ENCODE measurements at places on chromosomes 6 and 20. TPM values are rescaled to one million over a fixed set of nuclear protein-coding genes. Genes with fewer than 3 reads are reported as not detected.

Gene AURKA
- 25.6 TPM for total RNA-seq

DNA sequence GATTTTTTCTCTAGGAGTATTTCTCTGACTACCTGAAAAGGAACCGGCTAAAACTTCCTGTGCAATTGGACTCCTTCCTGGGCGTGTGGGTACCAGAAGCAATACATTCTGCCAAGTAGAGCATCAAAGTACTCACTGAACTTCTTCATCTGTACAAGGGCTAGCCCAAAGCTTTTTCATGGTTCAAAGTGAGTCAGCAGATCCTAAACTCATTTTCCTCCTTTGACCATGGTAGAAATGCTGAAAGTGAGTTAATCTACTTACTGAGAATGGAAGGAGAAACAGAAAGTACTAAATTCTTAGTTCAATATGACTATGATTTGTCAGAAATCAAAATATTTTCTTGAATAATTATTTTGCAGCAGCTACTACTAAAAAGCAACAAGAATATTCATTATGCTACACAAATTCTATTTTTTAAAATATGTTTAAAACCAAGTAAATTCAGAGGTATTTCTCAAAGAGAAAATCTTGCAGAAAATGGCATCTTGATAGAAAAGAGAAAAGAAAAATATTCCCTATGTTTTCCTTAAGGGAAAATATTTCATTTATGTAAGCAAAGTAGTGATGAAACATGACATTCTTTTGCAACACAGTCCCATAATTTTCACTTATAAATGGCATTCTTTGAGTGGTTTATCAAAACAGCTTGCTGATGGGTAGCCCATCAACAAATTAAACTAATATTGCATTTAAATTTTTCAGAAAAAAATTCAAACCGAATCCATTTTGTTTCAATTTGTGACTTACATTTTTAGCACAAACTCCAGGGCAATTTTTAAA, 3.7 kb upstream of the BEND6 start:
- H3K4me1 ChIP-seq = no peaks in the 10 kb centered on the region
- H3K27ac ChIP-seq = no peak overlapping the region
- H3K27me3 ChIP-seq = peaks cover 18% of the 10 kb centered on the region
- H3K36me3 ChIP-seq = no peaks in the 10 kb centered on the region
- DNase-seq = no peak

- H3K36me3 ChIP-seq = no peaks in the 10 kb centered on the region
- peak overlapping the region; percentile 55 for H3K27ac ChIP-seq
- H3K27me3 ChIP-seq = no peaks in the 10 kb centered on the region
- peak overlapping the region; percentile 78 for H3K4me3 ChIP-seq
- peak; percentile 77 for DNase-seq
- H3K4me1 ChIP-seq = peaks cover 6% of the 10 kb centered on the region
These were observed 1.1 kb downstream of the SLC22A23 start for GRCh38 chr6:3455569-3456394.

GRCh38 chr20:57439432-57439831, 48.2 kb downstream of the RBM38 start:
- no peak overlapping the region for H3K4me3 ChIP-seq
- peak overlapping the region; percentile 55 for H3K27ac ChIP-seq
- H3K27me3 ChIP-seq = no peaks in the 10 kb centered on the region
- peak; percentile 61 for DNase-seq
- peaks cover 9% of the 10 kb centered on the region for H3K4me1 ChIP-seq
- H3K36me3 ChIP-seq = no peaks in the 10 kb centered on the region

DNA sequence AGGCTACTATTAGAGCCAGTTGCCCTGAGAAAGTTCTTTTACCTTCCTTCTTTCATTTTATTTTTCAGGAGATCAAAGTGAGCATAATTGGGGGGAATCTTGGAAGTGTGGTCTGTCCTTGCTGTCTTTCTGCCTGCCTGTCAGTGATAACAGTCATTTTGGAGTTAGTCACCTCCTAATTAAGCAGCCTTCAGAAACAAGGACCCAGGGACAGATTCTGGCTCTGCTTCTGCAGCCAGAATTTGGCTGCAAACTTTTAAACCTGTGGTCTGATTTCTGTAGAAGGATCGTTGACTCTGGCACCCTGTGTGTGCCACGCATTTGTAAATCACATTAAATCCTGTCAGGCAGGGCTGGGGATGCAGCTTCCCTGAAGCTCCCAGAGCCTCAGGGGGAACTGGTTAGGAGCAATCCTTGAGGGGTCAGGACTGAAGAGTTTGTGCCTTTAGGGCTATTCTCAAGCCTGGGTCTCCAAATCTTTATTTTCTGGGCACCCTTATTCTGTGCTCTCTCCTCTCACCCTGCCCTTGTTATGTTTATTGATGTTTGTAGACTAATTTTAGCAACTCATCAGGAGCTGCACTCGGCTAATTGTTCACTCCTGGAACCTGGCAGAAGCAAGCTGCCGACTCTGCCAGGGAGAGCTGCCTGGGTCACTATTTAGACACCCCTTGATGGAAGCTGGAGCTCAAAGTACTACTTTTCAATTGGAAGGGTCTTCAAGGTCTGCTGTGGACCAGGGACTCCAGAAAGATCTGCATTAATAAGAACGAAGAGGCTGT, 6.8 kb downstream of the NOX3 start:
- H3K4me3 ChIP-seq = no peak overlapping the region
- no peak overlapping the region for H3K27ac ChIP-seq
- DNase-seq = no peak

Gene SPATA25
- total RNA-seq = 1.5 TPM

Gene AGER
- total RNA-seq = 4.1 TPM

DNA sequence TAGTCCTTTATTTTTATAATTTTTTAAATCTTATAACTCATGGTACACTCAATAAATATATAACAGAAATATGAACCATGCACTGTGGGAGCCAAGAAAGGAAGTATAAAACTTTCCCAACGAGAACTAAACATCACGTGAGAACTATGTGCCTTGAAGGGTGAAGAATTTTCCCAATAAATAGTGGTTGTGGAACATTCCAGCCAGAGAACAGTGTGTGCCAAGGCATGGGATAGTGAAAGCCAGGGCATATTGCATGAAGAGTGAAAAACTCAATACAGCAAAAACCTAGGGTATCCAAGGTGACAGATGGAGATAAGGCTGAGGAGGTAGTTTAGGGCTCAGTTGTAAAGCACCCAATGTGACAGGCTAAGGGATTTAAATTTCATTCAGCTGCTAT, 86.1 kb downstream of the SIM1 start:
- H3K27ac ChIP-seq = no peak overlapping the region
- no peaks in the 10 kb centered on the region for H3K4me1 ChIP-seq
- no peaks in the 10 kb centered on the region for H3K36me3 ChIP-seq
- no peak overlapping the region for H3K4me3 ChIP-seq
- DNase-seq = no peak

GRCh38 chr6:45739058-45739457, 276.6 kb downstream of the CLIC5 start:
- no peak overlapping the region for H3K4me3 ChIP-seq
- H3K36me3 ChIP-seq = no peaks in the 10 kb centered on the region
- H3K27ac ChIP-seq = no peak overlapping the region
- DNase-seq = no peak
- H3K27me3 ChIP-seq = no peaks in the 10 kb centered on the region

DNA sequence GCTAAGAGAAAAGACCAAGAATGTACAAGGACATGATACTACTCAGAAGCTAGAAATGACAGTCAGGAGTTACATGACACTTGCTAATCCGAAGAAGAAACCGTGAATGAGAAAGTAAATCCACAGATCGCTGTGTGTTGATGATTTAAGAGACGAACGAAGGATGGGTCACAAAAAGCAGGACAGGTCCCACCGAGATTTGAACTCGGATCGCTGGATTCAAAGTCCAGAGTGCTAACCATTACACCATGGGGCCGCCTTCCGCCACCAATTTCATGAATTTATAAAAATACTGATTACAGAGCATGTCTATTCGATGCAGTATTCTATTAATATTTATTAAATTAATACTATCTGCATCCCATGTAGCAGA, 54.0 kb upstream of the BTN3A2 start:
- H3K36me3 ChIP-seq = no peaks in the 10 kb centered on the region
- no peaks in the 10 kb centered on the region for H3K27me3 ChIP-seq
- H3K4me1 ChIP-seq = no peaks in the 10 kb centered on the region
- H3K4me3 ChIP-seq = no peak overlapping the region
- no peak overlapping the region for H3K27ac ChIP-seq

DNA sequence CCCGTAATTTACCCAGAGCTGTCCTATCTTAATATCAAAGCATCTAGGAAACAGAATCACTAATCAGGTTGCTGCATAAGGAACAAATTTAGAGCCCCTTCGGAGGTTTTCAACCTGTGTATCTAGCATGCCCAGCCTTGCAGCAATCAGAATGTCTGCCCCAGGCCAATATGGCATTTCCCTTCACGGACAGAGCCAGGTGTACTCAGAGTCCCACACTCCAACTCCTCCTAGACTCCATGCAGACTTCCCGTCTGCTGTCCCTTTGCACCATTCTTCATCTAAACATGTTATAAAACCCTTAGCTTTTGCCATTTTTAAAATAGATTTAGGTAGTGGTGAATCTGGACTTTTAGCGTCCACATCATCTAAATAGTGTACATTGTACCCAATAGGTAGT, 61.0 kb downstream of the ZHX3 start:
- no peak for DNase-seq
- H3K27me3 ChIP-seq = no peaks in the 10 kb centered on the region
- no peaks in the 10 kb centered on the region for H3K4me1 ChIP-seq
- no peak overlapping the region for H3K27ac ChIP-seq
- no peak overlapping the region for H3K4me3 ChIP-seq

- H3K27me3 ChIP-seq = no peaks in the 10 kb centered on the region
- no peaks in the 10 kb centered on the region for H3K36me3 ChIP-seq
- DNase-seq = no peak
These were observed 119.0 kb upstream of the SGK1 start for GRCh38 chr6:134436950-134437349.

Gene BEND6
- total RNA-seq = 0.61 TPM

DNA sequence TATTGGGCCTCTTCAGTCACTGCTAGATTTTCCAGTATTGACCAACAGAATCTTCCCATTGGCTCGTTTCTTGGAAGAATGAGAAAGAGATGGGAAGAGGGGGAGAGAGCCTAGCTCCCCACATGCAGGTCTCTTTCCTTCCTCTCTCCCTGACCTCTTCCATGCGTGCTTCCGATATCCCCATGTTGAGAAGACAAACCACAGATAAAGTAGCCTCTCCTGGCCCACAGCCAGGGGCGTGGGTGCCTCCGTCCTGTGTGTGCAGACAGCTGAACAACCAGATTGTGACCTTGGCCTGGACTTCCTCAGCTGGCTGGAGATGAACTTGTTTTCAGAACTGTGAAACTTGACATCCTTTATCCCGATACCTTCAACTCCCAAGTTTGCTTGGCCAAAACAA, 71.0 kb downstream of the EDN3 start:
- H3K4me1 ChIP-seq = no peaks in the 10 kb centered on the region
- no peak overlapping the region for H3K27ac ChIP-seq
- no peak for DNase-seq
- no peaks in the 10 kb centered on the region for H3K27me3 ChIP-seq
- H3K4me3 ChIP-seq = no peak overlapping the region

Gene CAPN11
- total RNA-seq = not detected

DNA sequence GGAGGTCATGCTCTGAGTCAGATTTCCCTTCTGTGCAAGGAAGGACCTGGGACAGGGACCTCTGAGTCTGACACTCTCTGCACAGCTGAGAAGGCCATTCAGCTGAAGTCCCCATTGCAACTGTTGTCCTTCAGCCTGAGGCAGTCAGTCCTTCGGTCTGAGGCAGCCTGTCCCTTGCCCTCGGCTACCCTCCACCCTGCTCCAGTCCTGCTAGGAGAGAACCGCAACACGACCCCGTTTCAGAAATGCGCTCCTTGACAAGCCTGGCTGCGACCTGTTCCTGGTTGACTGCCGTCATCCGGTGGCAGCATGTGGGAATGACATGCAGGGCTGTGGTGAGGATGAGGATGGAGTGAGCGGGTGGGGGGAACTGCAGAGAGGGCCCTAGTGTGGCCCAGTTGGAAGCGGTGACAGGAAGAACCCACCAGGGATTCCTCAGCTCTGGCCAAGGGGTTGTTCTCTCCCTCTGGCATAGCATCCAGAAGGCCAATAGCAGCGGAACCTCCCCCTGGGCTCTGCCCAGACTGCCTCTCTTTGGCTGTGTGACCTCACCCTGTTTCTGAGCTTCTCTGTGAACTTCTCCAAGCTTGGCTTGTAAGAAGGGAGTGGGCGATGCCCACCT, 40.3 kb upstream of the ANGPT4 start:
- no peaks in the 10 kb centered on the region for H3K4me1 ChIP-seq
- peak; percentile 68 for DNase-seq
- H3K27me3 ChIP-seq = no peaks in the 10 kb centered on the region
- H3K27ac ChIP-seq = no peak overlapping the region
- no peaks in the 10 kb centered on the region for H3K36me3 ChIP-seq

Gene ARMH2
- total RNA-seq = not detected

DNA sequence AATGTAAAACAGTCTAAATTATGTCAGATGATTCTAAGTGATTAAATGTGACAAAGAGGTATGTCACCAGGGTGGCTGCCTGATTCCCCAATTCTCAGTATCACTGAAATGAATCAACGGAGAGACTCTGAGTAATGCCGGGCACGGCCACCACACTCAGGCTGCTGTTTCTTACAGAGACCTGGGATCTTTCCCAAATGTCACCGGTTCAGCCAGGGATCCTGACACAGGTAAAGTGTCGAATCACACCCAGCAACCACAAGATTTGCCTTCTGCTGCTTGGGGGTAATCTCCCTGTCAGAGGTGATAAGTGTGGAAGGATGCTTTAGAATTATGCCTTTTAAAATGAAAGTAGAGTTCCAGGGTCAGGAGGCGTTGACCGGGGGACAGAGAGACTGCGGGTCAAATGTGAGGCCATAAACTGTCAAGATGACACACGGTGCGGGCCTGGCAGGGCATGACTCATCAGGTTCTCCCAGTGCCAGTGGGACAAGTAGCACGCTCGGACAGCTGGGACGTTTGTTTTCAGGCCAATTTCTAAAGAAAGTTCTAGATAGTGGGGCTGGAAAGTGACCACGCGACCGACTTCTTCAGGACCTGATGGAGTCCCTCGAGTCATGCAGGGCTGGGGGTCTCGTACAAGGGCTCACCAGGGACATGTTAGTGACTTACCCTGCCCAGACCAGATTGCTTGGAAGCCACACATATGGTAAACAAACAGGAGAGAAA, 48.9 kb downstream of the PRDM1 start:
- peak; percentile 60 for DNase-seq
- no peak overlapping the region for H3K4me3 ChIP-seq
- H3K4me1 ChIP-seq = no peaks in the 10 kb centered on the region
- H3K27ac ChIP-seq = no peak overlapping the region

Measured in colonic mucosa (tissue), 4 donors.